Large intestine (tissue), 12 donors: ENCODE measurements at places on chromosomes 16 and 17.
A peak's percentile ranks its signal among the peaks of the same experiment; 100 is the strongest.

DNA sequence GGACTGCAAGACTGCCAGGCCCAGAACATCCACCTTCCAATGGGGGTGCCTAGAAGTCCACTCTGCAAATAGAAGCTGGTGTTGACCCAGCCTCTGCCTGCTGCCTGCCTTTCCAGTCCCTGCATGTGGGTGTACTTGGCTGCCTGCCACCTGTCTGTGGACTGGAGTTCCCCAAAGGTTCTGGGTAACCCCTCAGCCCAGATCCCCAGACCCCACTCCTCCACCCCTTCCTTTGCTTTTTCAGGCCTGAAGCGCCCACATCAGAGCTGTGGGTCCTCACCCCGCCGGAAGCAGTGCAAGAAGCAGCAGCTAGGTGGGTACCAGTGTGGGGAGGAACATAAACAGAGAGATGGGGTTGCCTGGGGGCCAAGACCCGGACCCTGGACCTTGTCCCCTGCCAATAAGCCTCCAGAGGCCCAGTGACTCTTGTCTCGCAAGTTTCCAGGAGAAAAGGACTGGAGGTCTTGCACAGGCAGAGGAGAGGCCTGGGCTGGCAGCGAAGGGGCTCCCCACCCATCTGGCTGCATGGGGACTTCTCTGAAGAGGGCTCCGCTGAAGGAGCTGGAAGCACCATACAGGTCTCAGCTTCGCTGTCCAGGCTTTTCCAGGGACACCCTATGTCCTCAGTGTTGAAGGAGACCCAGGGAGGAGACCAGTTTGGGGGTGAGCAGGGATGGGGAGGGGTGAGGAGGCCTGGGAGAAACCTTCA is 34.3 kb downstream of the NLRC5 start:
- peak; percentile 55 for DNase-seq

GRCh38 chr17:75635610-75636202 is 2.5 kb downstream of the SMIM5 start:
- peak; percentile 91 for DNase-seq

GRCh38 chr16:71569621-71570020 is 7.3 kb downstream of the TAT start:
- peak; percentile 76 for DNase-seq

GRCh38 chr16:50741225-50741780 is 583 bp upstream of the CYLD start:
- DNase-seq, result no peak

DNA sequence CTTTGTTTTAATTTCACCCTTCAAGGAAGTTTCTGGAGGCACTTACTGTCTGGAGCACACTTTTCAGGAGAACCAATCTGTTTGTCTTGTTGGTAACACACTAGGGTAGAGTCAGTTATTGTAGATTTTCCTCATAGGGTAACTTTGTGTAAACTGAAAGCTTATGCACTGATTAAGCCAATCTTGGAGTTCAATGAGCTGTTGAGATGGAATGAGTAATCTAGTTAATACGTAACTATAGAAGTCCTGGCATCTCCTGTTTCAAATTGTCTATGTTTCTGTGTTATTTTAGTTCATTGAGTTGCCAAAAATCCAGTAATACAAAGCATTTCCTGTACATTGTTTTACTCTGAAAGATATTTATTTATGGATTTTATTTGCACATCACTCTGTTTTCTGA is 111.6 kb upstream of the HAS3 start:
- peak; percentile 33 for DNase-seq

DNA sequence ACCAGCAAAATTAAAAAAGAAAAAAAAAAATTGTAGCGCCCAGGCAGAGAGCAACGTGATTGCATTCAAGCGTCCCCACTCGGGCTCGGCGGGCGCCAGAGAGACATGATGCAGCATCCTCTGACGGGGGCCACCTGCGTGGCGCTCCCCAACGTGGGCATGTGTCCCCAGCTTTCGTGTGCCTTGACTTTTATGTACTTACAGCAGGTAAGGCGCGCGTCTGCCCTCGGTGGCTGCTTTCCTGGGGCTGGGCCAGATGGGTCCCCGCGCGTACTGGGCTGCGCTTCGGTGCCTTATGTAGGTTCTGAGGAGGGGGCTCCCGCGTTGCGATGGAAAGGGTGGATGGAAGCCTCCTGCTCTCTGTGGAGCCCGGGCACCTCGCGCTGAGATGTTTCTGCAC is 28.4 kb upstream of the RBFOX1 start:
- DNase-seq, result no peak

DNA sequence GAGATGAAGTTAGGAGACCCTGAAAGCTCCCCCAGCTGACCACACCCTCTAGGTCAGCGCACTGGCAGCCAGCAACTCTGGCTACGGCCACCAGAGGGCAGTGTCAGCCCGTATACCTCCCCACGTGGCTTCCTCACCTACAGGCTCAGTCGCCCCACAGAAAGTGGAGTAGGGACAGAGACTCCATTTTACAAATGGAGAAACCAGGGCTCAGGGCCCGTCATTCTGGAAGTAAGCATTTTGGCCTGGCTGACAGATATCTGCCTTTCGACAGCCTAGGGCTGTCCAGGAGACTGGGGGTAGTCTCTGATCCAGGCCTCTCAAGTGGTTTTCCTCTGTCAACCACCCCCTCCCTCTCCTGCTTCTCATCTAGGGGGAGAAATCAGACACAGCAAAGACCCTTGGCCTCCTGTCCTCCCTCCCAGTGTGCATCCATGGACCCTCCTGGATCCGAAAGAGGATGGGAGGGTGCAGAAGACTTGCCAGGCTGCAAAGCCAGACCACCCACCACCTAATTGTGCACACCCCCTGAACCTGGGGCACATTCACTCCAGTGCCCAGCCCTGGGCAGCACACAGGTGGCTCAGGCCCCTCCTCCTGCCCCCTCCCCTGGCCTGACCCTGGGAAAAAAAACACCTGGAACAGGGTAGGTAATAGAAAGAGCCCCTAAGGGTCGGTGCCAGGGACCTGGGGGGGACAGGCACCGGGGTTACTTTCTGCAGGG is 3.8 kb upstream of the HAP1 start:
- DNase-seq, result peak; percentile 71

- DNase-seq, result peak; percentile 49
These were observed 5.3 kb upstream of the HS3ST6 start for GRCh38 chr16:1923299-1924034.
